NCI-H2081 treated with DMSO at 0.1 percent for 48 hours (cell line): ENCODE measurements at places on chromosomes 2 and 18.

DNA sequence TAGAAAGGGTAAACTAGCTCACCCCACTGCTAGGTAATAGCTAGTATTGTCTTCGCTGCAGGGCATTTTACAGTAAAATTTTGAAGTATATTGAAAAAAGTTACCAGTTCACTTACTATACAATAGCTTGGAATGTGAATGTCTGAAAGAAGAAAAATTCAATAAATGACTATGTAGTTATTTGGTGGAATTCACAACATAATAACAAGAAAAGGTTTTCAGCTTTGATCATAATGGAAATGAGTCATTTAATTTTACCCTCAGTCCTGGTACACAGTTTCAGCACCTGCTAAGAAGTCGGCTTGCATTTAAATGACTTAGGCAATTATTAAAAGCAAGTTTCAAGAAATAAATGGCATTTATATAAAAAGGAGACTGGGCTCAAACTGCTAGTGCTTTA lies 90.4 kb downstream of the NUP35 start:
- DNase-seq, result no peak

DNA sequence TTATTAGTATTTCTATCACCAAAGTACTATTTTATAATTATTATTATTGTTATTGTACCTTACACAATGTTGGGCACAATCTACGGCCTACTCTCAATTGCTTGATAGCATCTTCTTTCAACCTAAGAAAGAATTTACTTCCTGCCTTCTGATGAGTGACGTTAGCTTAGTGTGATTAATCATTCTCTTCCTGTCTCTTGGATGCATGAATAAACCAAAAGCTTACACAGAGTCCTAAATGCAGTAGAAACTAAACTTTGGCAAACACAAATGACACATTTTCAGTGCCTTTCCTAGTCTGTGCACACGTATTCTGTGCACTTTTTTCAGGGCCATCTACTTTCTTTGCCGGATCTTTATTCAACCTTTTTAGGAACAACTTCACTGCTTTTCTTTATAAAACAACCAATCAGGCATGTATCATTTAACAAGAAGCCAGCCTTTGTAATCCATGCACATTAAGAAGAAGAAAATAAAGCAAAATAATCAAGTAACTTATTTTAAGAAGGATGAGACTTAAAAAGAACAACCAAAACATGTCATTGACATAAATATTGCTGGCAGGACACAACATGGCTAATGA lies 19.1 kb downstream of the TRAK2 start:
- DNase-seq, result no peak

GRCh38 chr2:176002688-176003210 lies 682 bp upstream of the LNPK start:
- DNase-seq, result no peak

GRCh38 chr2:126889071-126889470 lies 9.6 kb upstream of the TEX51 start:
- DNase-seq, result no peak

DNA sequence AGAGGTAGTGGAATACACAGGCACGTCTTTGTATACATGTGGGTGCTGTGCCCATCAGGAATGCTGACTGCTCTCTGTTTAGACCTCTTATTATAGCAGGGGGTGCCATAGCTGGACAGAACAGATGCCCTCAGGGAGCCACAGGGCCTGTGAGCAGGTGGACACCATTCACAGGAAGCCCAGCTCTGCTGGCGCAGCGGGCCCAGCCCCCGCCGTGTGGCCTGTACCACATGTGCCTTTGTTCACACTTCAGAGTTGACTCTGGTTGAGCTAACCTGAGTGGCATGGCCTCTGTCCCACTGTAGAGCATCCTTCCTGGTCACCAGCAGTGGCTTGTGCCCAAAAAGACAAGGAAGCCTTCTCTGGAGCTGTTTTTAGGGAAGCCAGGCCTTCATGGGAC lies 730.9 kb upstream of the ID2 start:
- no peak for DNase-seq

- no peak for DNase-seq
These were observed 28.4 kb downstream of the TGIF1 start for GRCh38 chr18:3478262-3478978.

DNA sequence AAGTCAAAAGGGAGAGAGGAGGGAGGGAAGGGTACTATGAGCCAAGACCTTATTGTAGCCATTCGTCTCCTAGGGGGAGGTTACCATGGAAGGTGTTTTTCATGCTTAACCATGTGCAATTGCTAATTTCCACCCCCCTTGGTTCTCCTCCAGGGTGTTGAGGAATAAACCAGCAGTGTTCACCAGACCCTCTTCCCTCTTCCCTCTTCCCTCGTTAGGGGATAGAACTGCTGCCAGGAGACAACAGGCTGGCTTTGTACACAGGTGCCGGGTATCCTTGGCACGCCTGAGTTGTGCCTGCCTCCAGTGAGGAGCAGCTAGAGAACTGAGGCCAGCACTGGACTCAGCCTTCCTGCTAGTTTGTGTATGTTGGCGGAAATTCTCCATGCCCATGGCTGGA lies 41.1 kb upstream of the ARL5A start:
- no peak for DNase-seq

GRCh38 chr2:101300836-101301235 lies 7.7 kb downstream of the RNF149 start:
- no peak for DNase-seq

GRCh38 chr2:70645733-70646419 lies 92.2 kb upstream of the TGFA start:
- no peak for DNase-seq

- no peak for DNase-seq
These were observed 40.3 kb downstream of the CLASP1 start for GRCh38 chr2:121608967-121609366.

DNA sequence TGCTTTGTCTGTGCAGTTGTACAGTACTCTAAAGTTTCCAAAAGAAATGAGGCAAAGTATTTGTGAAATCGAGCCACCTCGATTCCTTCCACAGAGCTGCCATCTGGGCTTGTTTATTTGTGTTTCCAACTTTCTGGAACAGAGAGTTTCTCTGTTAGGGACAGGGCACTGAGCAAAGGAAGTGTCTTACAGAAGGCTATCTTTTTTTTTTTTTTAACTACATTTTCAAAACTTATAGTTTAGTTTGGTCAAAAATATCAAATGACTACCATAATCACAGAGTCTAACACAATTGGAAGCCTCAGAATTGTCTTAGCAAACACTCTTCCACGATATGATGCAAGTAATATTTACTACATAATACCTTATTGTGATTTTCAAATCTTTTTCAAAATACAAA lies 796 bp downstream of the RFTN2 start:
- no peak for DNase-seq

DNA sequence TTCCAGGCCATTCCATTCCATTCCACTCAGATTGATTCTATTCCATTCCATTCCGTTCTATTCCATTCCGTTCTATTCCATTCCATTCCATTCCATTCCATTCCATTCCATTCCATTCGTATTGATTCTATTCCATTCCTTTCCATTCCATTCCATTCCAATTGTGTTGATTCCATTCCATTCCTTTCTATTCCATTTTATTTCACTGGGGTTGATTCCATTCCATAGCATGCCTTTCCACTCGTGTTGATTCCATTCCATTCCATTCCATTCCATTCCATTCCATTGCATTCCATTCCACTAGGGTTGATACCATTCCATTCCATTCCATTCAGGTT lies 1142.3 kb downstream of the RPIA start:
- DNase-seq, result no peak

GRCh38 chr2:204967199-204967960 lies 422.1 kb downstream of the PARD3B start:
- no peak for DNase-seq

- DNase-seq, result no peak
These were observed 136.4 kb downstream of the GLI2 start for GRCh38 chr2:120871881-120872620.

DNA sequence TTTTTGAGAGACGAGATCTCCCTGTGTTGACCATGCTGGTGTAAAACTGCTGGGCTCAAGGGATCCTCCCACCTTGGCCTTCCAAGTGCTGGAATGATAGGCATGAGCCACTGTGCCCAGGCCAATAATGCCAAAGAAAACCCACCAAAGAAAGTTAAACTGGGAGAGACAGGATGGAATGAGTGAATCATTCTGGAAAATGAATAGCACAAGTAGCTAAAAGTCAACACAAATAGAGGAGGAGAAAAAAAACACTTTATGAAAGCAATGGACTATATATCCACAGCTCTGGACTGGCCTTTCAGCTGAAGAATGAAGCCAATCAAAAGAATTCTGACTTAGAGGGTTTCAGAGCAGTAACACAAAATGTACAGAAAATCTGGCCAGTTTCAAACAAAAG lies 23.9 kb downstream of the IAH1 start:
- no peak for DNase-seq

DNA sequence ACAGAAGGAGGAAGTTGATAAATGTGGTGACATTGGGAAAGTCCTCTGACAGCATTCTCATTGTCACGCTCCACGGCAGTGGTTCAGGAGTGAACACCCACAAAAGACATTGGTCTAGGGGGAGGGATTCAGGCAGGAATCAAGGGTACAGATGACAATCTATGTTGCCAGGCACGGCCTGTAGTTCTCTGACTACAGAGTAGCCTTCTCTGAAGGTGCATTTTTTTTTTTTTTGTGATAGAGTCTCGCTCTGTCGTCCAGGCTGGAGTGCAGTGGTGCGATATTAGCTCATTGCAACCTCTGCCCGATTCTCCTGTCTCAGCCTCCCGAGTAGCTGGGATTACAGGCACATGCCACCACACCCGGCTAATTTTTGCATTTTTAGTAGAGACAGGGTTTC lies 7.4 kb upstream of the MOB1A start:
- no peak for DNase-seq

DNA sequence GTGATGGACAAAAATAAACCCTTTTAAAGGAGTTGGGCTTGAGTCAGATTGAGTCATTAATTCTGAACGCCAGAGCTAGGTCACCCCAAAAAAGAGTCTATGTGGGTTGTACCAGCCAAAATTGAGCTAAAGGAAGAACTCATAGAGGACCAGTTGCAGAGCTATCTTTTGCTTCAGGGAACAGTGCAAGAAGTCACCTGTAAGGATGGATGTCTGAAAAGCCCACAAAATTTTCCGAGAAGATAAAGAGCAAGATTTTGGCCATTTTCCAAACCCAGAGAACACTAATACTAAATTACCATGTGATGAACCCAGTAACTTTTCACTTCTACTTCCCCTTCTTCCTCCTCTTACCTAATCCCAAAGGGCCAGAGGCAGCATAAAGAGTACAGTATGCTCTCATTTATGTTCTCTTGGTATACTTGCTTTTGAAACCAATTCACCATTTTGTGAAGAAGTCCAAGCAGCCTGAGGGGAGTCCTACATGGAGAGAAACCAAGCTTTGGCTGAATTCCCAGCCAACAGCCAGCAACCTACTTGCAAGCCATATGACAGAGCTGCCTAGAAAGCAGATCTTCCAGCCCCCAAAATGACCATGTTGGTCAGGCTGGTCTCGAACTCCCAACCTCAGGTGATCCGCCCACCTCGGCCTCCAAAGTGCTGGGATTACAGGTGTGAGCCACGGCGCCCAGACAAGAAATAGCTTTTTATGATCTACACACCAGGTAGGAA lies 551.7 kb downstream of the SATB2 start:
- DNase-seq, result no peak

DNA sequence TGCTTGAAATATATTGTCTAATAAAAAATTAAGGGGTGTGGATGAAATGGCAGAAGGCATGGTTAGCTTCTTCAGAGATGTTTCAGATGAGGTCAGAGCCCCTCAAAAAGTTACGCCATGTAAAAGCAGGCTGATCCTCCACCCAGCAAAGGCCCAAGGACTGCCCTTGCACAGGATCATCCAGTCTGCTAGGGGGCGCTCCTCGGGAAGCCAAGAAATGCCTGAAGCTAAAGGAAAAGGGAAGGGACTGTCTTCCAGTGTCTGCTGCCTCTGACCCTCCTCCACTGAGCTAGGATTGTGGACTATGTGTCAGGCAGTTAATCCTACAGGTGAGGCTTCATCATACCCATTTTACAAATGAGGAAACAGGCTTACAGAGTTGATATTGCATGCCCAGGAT lies 33.8 kb upstream of the TEX51 start:
- no peak for DNase-seq

DNA sequence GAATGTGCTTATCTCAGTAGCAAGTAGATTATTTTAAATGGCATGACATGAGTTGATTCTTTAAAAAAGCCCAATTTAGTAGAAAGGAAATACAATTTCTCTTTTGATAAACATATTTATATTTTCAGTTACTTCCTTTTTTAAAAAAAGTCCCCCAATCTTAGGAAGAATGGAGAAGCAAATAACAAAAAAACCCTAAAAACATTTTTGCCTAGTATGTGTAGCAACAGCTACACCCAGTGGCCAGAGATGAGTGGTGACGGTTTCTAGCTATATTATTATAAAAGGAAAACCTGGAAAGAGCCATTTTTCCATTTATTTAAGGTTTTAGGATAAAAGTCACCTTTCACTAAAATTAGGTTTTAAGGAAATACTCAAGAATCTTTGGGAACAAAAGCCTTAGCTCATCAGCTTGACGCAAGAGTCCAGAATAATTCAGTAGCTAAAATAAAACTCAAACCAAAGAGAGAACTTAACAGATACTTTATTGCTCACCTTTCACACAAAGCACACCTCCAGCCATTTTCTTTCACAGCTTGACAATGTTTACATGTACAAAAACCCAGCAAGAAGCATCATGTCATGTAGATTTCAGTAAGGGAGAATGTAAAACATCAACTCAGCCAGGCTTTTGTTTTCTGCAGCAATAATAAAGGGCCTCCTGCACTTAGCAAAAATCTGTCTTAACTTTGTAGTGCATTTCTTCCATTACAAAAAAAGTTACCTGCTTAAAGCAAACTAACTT lies 15.7 kb downstream of the FAM98A start:
- DNase-seq, result no peak

DNA sequence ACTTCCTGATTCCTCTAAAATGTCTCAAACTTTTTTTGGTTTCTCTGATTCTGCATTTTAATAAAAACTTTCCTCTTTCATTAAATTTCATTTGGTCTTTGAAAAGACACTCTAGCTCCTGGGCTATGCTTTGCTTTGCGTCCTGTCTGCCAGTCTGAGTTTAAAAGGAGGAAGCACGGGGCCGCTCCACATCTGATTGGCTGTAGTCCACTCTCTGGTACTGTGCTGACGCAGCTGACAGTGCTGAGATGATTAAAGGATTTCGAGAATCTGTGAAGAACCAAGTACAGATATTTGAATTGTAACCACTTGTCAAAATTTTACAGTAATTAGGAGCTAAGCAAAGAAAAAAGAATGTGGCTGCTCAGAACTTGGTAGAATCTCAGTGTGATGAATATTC lies 199.6 kb upstream of the HNMT start:
- DNase-seq, result no peak

DNA sequence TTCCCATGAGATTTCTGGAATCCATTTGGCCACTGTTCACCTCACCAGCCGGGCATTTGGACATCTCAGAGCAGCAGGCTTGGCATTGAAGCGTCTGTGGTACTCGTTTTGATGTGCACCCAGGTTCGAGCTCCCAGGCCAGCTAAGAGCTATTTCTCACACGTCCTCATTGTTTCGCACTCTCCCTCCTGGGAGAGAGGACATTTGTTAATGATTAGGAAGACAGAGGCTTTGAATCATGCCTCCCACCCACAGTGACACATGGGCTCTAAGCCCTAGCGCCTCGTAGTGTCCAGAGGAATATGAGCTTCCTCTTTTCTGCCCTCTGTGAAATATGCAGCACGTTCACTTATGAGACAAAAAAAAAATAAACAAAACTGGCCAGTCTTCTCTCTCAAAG lies 361.8 kb downstream of the RND3 start:
- no peak for DNase-seq
